Islet precursor cell (in vitro differentiated cells): ENCODE measurements at places on chromosomes 12 and 14.
A peak's percentile ranks its signal among the peaks of the same experiment; 100 is the strongest.

DNA sequence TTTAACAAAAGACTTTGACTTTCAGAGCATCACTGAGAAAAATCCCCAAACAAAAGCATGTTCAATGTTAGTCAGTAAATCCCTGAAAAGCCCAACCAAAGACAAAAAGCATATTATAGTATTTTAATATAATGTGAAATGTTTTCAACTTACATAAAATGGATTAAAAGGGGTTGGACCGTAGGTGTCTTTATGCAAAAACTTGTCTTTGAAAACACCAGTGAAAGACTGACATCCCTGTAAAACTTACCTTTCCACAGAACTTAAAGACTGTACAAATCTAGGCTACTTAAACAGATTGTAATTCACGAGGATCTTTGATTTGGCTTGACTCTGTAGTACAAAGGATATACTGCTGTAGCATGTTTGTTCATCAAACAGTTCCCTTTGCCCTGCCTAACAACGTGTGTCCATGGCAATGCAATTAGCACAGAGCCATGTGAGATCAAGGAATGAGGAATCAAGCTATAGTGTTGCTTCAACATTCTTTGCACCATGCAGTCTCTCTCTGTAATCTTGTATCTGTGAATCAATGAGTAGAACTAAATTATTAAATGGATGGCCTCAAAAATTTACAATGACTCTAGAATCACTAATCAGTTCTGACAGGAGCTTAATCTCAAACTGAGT lies 138.5 kb upstream of the SYT1 start:
- DNase-seq = no peak

DNA sequence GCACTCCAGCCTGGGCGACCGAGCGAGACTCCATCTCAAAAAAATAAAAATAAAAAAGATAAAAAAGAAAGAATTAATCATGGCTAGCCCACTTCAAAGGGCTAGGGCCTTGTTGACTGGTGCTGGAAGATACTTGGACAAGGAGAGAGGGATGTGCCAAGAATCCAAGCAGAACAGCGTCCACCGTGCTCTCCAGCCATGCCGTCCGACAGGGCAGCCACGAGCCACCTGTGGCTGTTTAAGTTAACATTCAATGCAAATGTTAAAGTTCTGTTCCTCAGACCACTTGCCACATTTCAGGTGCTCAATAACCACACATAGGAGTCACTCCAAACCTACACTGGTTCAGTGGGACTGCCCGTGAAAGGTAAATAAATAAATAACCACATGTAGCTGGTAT lies 21.4 kb downstream of the SLC6A13 start:
- DNase-seq = peak; percentile 34

DNA sequence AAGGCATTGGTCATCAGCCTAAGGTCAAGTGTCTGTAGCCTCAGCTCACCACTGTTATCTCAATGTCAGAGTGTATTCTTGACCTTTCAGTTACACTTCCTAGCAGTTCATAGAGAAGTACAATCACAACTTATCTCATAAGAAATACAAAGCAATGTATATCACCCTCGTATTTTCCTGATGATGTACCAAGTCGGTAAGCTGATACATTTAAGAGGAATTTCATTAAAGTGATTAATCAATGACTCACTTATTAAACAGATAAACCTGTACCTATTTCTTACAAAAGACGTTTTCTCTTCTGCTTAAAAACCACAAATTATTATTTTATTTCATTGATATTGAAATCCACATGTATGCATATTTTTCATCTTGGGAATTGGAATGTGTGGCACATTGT lies 3.9 kb upstream of the PRB3 start:
- DNase-seq = no peak

- DNase-seq = peak; percentile 69
These were observed 23.3 kb upstream of the MARK3 start for GRCh38 chr14:103361867-103362266.

- DNase-seq = peak; percentile 99
These were observed 92.8 kb downstream of the NINJ2 start for GRCh38 chr12:570435-570920.

DNA sequence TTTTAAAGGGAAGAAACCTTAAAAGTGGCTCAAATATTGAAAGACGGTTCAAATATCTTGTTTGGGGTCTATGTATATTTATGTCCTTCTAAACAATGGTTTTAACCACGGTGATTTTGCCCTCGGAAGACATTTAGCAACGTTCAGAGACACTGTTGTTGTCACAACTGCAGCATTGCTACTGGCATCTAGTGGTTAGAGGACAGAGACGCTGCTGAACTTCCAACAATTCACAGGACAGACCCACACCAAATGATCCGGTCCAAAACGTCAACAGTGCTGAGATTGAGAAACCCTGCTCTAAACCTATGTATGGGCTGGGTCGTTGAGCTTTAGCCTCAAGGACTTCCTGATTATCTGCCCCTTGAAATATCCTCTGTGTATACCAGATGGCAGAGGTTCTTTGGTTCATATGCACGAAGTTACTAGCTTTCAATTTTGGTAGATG lies 1.7 kb downstream of the ANGEL1 start:
- DNase-seq = no peak

- DNase-seq = no peak
These were observed 128.6 kb upstream of the CRY1 start for GRCh38 chr12:107221913-107222312.

- peak; percentile 26 for DNase-seq
These were observed 4.4 kb upstream of the CRACR2A start for GRCh38 chr12:3757261-3757660.

GRCh38 chr12:79765157-79765556 lies 74.4 kb upstream of the PAWR start:
- no peak for DNase-seq

- DNase-seq = peak; percentile 67
These were observed 1.1 kb downstream of the NELL2 start for GRCh38 chr12:44874981-44875416.

DNA sequence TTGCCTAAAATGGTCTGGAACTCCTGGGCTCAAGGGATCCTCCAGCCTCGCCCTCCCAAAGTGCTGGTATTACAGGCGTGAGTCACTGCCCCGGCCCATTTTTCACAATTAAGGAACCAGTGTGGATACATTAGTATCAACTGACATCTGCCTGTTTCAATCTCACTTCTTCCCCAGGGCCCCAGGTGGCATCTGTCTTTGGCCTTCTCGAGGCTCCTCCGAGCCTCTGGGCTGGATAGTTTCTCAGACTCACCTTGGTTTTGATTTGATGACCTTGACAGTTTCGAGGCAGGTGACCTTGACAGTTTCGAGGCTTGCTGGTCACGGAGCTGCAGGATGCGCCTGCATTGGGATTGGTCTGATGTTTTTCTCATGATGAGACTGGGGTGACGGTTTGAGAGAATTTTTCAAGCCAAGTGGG lies 41.0 kb upstream of the NCOR2 start:
- no peak for DNase-seq

DNA sequence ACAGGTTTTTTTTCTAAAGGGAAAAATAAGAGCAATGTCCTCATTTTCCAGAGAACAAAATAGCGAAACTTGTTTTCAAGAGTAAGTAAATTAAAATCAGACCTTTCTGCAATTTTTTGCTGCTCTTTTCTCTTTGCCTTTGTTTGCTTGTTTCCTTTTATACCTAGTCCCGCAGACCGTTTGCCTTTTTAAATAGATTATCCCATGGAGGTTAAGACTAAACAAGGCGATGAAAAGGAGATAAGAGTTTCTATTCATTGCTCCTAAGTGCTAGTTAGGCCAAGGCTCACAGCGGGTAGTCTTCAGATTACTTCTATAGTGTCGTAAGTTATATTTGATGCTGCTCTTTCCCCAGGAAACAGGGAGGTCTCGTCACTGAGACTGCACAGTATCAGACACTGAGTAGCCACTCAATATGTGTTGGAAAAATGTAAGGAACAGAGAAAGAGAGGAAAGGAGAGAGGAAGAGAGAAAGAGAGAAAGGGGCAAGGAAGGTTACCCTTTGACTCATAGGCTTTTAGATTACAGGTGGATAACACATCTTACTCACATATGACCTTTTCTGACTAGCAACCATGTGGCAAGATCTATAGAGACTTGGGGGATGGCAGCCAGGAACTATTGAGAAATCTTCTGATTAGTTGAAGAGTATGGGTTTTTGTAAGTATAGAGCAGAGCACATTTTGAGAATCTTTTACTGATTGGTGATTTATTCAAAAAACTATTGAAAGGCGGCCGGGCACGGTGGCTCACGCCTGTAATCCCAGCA lies 107.5 kb upstream of the PARP11 start:
- DNase-seq = peak; percentile 12

- DNase-seq = peak; percentile 61
These were observed 21.0 kb downstream of the CFL2 start for GRCh38 chr14:34693228-34693939.

- DNase-seq = peak; percentile 87
These were observed 7.7 kb upstream of the TMEM132D start for GRCh38 chr12:129911428-129912049.

GRCh38 chr12:66072135-66072534 lies 58.4 kb downstream of the LLPH start:
- no peak for DNase-seq

DNA sequence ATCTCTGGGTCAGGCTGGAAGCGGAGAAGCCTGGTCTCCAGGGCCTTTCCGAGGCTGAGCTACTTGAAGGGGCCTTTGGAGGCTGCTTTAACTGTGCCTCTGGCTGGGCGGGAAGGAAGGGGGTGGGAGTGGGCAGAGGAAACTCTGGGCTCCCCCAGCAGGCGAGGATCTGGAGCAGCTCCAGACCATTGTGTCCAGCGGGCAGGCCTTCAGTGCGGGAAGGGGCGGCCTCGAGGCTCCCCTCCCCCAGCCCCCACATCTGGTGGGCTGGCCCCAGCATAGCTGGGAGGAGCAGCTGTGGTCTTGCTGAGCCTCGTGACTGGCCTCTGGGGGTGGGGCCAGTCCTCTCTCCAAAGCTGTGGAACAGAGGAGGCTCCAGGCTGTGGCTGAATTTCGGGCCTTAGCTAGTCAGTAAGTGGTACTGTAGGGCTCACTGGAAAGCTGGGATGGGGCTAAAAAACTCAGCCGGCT lies 3.4 kb downstream of the TAMALIN start:
- DNase-seq = peak; percentile 99

DNA sequence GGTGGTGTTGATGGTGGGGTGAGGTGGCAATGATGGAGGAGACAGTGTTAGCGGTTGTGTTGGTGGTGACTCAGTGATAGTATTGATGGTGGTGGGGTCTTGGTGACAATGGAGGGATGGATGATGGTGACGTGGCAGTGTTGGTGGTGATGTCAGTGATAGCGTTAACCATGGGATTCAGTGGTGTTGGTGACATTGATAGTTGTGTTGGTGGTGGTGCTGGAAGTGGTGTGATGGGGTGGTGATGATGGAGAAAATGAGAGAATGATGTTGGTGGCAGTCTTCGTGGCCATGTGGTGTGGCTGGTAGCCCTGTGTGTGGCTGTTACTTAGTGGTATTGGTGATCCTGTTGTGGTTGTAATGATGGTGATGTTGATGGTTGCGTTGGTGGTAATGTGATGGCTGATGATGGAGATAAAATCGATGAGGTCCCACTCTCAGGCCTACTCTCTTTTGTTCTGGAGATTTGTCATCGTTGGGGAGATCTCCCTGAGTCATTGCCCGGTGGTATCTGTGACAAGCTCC lies 2.6 kb downstream of the DTX1 start:
- DNase-seq = no peak

DNA sequence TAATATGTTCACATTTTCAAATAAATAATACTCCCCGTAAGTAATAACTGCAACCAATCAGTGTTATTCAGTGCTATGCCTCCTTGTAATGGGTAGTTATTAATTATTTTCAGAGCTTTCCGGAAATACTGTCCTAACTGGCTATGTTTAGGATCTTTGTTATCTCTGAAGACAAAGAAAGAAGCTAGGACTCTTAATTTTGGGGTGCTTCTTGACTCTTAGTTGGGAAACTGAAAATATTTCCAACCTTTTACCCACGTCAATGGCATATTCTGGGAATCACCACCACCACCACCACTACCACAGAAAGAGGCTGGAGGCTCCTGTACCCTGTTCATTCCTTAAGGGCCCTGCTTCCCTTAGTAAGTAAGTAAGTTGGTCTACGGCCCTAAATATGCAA lies 39.1 kb downstream of the RAD52 start:
- no peak for DNase-seq

DNA sequence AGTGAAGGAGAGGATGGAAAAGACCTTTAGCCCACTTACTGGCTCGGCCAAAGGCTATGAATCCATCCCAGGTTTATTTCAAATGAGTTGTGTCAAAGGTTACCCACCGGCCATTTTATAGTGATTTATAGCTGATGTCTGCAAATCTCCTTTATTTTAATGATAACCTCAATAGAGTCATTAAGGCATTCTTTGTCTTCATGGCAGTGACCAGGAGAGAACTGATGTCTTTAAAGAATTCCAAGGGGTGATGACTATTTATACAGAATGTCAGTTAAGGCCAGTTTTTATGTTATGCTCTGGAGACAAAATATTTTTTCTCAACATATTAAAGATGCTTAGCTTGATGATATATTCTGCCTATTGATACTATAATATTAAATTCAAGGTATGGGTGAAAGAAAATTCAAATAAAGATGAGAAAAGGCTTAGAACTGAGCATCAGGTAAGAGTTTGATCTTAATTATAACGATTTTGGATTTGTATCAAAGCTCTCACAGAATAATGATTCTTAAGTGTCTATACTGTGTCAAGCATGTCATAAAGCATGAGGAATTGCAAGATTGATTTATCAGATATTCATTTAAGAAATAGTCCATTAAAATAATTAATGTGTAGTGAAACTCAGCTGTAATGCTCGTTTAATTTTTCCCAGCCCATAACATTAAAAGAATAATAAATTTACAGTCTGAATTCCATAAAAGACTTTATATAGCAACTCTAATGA lies 361.5 kb downstream of the SOX5 start:
- DNase-seq = no peak

DNA sequence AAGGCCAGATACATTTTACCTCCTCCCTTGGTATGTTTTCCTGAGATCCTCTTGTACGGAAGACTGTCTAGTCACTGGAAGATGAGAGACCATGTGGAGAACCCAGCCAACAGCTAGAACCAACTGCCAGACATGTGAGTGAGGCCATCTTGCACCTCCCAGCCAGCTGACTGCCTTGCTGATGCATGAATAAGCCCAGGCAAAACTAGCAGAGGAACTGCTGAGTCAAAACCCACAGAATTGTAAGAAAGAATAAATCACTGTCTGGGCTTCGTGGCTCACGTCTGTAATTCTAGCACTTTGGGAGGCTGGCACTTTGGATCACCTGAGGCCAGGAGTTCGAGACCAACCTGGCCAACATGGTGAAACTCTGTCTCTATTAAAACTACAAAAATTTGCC lies 160.0 kb downstream of the TPH2 start:
- peak; percentile 58 for DNase-seq
